ENCODE measurements at places on chromosomes 2 and 18. TPM values are rescaled to one million over a fixed set of nuclear protein-coding genes. Genes with fewer than 3 reads are reported as not detected.

Gene EML6
- 2.9 TPM for total RNA-seq

Gene ERCC3
- total RNA-seq, result 31.9 TPM

Gene GEN1
- total RNA-seq, result 8.7 TPM

Gene TLX2
- total RNA-seq, result not detected

Gene SLC16A14
- 2.5 TPM for total RNA-seq

Gene ACVR1C
- total RNA-seq, result 0.50 TPM

Gene C2orf80
- not detected for total RNA-seq
